Thymus (tissue), 14 donors: ENCODE measurements at places on chromosomes 6 and 20. TPM values are rescaled to one million over a fixed set of nuclear protein-coding genes. Genes with fewer than 3 reads are reported as not detected.

The DDX43 gene
- 0.14 TPM for total RNA-seq

- H3K27me3 ChIP-seq, result no peaks in the 10 kb centered on the region
- H3K4me1 ChIP-seq, result no peaks in the 10 kb centered on the region
- H3K36me3 ChIP-seq, result no peaks in the 10 kb centered on the region
- H3K27ac ChIP-seq, result no peak overlapping the region
Measured at GRCh38 chr6:53873922-53874321, 79.1 kb downstream of the LRRC1 start.

GRCh38 chr20:43043887-43044286 lies 145.8 kb downstream of the PTPRT start:
- no peak for DNase-seq
- H3K27me3 ChIP-seq, result no peaks in the 10 kb centered on the region
- H3K4me3 ChIP-seq, result no peak overlapping the region

The TBXT gene
- total RNA-seq, result not detected

GRCh38 chr6:11423072-11423471 lies 114.5 kb upstream of the TMEM170B start:
- H3K27ac ChIP-seq, result no peak overlapping the region
- no peak for DNase-seq
- H3K27me3 ChIP-seq, result no peaks in the 10 kb centered on the region
- no peaks in the 10 kb centered on the region for H3K36me3 ChIP-seq

- H3K27me3 ChIP-seq, result no peaks in the 10 kb centered on the region
- no peak for DNase-seq
- peaks cover 3% of the 10 kb centered on the region for H3K4me1 ChIP-seq
Measured at GRCh38 chr6:139257821-139258398, 33.9 kb downstream of the TXLNB start.

DNA sequence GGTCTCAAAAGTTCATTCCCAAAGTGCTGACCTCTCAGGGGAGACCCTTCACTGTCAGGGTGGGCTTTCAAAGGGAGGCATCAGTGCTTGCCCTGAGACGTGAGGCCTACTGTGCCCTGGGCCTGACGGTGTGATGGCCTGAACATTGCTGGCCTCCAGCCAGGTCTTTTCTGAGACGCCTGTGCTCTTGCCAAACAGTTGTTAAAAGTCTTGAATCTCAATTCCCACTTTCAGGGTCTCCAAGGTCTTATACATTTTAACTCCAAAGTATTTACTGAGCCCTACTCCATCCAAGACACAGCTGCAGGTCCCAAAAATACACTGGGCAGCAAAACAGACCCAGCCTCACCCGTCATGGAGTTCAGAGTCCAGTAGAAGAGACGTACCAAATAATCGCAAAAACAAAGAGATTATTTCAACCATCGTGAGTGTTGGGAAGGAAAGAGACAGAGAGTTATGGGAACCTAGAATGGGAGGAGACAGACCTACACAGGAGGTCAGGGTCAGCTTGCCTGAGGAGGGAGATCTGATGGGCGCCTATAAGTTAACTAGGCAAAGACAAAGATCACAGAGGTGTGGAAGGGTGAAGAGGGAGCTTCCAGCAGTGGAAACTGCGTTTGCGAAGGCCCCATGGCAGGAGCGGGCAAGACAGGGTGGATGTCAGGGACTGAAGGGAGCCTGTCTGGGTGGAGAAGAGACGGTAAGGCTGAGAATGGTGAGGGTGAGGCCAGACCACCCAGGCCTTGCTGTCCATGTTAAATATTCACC lies 446.3 kb downstream of the PREX1 start:
- no peak overlapping the region for H3K4me3 ChIP-seq
- H3K27ac ChIP-seq, result no peak overlapping the region
- DNase-seq, result no peak
- H3K27me3 ChIP-seq, result no peaks in the 10 kb centered on the region
- no peaks in the 10 kb centered on the region for H3K36me3 ChIP-seq
